Pancreas (tissue), 10 donors: ENCODE measurements at places on chromosomes 2 and 18. TPM values are rescaled to one million over a fixed set of nuclear protein-coding genes. Genes with fewer than 3 reads are reported as not detected.
A peak's percentile ranks its signal among the peaks of the same experiment; 100 is the strongest.

- no peak for DNase-seq
Observed at GRCh38 chr18:58792086-58792485, 72.6 kb upstream of the ZNF532 start.

IL18R1 gene
- total RNA-seq: 0.51 TPM

DNA sequence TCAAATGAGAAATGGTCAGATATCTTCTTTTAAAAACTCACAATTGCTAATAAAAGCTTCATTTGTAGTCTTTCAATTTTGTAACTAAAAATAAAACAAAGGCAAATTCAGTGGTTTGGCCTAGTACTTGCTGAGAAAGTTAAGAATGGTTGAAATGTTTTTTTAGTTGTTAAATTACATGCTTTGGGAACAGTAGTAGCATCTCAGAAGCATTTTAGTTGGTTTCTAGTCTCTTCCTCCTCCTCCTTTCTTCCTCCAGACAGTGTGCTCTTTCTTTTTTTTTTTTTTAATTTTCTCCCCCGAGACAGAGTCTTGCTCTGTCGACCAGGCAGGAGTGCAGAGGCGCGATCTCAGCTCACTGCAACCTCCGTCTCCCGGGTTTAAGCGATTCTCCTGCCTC is 9.8 kb downstream of the TRAK2 start:
- no peak for DNase-seq

REEP1 gene
- total RNA-seq: 7.0 TPM

GRCh38 chr2:213834746-213835145 is 550.5 kb downstream of the SPAG16 start:
- DNase-seq: no peak

COL3A1 gene
- total RNA-seq: 10.6 TPM

DNA sequence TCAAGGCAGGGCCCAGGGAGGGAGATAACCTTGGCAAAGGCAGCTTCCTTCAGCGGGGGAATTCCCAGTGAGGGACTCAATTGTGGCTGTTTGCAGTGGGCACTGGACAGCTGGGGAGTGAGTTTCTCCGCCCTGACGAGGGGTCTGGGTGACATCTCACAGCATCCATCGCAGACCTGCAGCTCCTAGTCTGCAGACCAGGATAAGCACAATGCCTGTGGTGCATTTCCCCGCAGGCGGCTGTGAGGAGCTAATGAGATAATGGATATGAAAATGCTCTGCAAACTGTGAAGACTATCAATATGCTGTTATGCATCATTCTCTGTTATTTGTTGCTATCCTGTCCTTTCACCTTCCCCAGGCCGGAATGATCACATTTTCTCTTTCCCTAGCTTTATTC is 30.0 kb upstream of the CYP1B1 start:
- no peak for DNase-seq

SERPINB11 gene
- total RNA-seq: not detected

- DNase-seq: no peak
Observed at GRCh38 chr2:165508927-165509326, 39.4 kb downstream of the CSRNP3 start.

LRPPRC gene
- 36.3 TPM for total RNA-seq

LCT gene
- not detected for total RNA-seq

GRCh38 chr2:149473521-149473920 is 114.1 kb downstream of the MMADHC start:
- no peak for DNase-seq

TRIB2 gene
- total RNA-seq: 6.4 TPM

DNA sequence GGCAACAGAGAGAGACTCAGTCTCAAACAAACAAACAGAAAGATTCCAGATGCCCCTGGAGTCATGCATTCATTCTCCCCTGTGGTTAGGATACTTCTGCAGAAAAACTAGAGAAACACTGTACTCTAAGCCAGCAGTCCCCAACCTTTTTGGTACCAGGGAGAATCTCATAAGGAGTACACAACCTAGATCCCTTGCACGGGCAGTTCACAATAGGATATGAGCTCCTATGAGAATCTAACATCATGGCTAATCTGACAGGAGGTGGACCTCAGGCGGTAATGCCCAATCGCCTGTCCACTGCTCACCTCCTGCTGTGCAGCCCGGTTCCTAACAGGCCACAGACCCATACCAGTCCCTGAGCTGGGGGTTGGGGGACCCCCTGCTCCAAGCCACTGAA is 18.3 kb downstream of the PSME4 start:
- no peak for DNase-seq

ERBB4 gene
- total RNA-seq: 3.1 TPM

GRCh38 chr18:55927831-55928230 is 339.8 kb upstream of the TCF4 start:
- DNase-seq: no peak

GRCh38 chr2:203873921-203874631 is 6.5 kb downstream of the CTLA4 start:
- DNase-seq: peak; percentile 48

- DNase-seq: no peak
Observed at GRCh38 chr18:22691946-22692710, 241.0 kb upstream of the RBBP8 start.
